Activated T-cell treated with anti-CD3 and anti-CD28 coated beads, Interleukin-2, amount 50 U/mL, for 1 hour (primary cell): ENCODE measurements at places on chromosomes 3 and 15.

DNA sequence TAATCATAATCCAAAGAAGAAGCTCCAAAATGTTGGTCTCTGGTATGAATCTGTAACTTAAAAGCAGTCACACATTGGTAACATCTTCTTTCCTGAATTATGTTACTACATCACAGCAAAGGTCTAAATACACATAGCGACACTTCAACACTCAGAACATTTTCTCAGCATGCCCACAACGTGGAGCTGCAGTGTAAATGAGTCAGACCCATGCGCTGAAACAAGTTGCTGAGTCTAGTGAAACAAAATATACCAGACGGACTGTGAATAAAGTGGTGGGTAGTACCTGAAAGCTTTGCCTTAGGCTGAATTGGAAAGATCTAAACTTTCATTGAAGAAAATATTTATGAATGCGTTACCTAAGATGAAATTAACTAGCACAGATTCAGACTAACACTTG is 33.2 kb upstream of the GOLGA8B start:
- no peak for DNase-seq

DNA sequence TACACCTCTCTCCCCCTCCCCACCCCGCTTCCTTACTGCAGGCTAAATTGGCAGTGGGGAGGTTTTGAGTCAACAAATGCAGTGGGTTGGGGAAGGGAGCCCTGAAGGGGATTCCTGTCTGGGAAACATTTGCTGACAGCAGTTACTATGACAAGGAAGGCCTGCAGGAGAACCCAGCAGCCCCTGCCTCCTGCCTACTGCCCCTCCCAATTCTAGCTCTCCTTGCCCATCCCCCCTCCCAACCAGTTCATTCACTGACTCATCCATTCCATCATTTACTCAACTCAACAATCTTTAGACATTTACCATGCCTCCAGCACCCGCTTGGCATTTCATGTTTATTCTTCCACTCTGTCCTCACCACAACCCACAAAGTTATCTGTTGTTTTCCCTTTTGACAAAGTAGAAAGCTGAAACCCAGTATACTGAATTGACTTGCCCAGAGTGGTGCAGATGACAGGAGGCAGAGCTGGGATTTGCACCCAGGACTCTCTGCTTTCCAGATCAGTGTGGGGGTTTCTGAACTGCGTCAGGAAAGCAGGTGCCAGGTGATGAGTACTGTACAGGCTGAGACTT is 75.0 kb downstream of the MAGEF1 start:
- DNase-seq, result no peak

DNA sequence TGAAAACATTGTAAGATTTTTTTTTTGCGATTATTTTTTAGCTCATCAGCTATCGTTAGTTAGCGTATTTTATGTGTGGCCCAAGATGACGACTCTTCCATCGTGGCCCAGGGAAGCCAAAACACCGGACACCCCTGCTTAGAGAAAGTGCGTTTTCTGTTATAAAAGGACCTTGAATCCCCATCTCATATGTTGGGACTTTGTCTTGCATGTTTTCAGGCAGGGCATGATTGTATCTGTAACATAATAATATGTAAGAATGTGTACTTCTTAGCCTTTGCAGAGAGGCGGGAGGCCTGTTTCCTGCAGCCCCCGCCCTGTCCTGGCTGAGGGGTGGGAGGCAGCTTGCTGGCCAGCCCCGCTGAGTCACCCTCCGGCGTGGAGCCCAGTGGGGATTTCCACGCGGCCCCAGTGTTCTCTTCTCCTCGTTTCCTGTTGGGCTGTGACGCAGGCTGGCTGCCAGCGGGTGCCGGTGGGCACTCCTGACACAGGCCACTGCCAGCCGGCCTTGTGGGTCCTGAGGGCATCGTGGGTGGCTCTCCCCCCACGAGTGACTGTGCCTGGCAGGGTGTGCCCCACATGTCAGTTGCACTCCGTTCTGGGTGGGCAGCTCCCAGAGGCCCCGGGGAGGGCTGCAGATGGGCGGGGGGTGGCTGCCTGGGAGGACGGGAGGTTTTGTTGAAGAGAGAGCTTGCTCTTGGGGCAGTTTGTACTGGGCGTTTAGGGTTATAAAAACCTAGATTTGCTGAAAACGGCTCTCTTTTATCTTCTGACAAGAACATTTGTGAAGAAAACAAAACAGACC is 55.6 kb downstream of the SMAD3 start:
- peak; percentile 87 for DNase-seq

DNA sequence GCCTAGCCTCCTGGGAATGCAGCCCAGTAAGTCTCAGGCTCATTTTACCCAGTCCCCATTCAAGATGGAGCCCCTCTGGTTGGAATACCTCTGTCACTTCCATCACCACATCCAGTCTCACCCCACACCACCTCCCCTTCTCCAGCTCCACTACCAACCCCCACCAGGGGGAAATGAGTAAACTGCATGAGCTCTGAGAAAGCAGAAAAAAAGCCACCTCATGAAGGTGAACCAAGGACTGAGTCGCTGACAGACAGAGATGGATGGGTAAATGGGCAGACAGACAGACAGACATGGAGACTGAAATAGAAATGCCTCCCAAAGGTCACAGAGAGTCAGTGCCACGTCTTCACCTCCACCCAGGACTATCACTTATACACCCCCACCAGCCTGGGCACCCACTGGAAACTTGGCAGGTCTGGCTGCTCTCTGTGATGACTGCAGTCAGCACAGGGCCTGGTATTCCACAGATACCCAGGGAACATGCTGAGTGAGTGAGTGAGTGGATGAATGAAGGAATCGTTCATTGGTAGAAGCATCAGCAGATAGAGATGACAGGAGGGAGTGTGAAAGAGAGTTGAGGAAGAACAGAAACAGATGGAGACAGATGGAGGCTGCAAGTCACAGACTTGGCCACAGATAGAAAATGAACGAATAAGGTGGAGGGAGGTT is 4.9 kb upstream of the LOXL1 start:
- no peak for DNase-seq

- DNase-seq, result no peak
These were observed 90.4 kb downstream of the SRGAP3 start for GRCh38 chr3:9158865-9159630.
